ENCODE measurements at places on chromosomes 11 and 22.

- DNase-seq, result no peak
These were observed 51.3 kb upstream of the NNMT start for GRCh38 chr11:114244726-114245394.

DNA sequence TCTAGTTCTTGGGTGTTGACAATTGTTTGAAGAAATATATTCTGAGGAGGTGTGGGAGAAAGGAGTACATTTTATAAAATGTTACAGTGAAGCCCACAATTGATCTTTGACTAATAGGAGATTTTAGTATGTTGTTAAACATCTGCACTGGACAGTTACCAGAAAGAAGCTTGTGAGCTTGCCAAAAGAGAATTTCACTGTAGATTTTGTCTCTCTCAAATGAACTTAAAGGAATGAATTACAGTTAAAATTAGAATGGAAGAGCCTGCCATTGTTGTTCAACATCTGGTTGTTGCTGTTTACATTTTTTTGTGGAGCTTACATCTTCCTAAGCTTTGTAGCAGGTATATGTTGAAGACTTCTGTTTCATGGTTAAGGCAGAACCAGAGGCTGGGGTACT lies 620.5 kb upstream of the CCDC179 start:
- no peak for DNase-seq

GRCh38 chr11:131808470-131808869 lies 438.1 kb downstream of the NTM start:
- no peak for DNase-seq

- no peak for DNase-seq
These were observed 162.1 kb downstream of the LDLRAD3 start for GRCh38 chr11:36105743-36106581.

DNA sequence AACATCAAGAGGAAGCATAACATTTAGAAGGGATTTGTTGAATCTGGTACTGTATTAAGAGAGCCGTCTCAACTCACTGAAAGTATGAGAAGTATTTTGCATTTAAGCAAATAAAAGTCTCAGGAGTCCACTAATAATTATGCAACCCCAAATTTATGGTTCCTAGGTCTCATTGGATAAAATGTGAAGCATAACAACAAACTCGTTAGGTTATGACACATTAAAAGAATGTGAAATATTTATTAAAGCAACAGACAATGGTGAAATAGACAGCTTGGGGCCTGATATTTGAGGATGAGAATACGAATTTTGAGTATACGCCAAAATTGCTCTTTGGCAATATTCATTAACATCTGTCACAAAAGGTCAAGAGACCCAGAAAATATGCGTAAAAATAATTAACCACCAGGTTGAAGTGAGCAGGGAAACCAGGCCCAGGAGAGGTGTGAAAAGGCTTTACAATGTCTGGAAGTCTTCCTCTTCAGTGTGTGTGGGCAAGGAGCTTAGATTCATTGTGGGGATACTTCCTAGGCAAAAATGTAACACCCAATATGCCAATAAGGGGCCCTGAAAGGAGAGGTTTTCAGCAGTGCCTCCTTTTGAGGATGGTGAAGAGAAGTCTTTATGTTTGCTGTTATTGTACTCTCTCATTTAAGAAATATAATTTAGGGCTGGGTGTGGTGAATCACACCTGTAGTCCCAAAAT lies 89.2 kb downstream of the FDX1 start:
- DNase-seq, result no peak

- no peak for DNase-seq
These were observed 42.3 kb downstream of the IGF2 start for GRCh38 chr11:2096919-2097301.

DNA sequence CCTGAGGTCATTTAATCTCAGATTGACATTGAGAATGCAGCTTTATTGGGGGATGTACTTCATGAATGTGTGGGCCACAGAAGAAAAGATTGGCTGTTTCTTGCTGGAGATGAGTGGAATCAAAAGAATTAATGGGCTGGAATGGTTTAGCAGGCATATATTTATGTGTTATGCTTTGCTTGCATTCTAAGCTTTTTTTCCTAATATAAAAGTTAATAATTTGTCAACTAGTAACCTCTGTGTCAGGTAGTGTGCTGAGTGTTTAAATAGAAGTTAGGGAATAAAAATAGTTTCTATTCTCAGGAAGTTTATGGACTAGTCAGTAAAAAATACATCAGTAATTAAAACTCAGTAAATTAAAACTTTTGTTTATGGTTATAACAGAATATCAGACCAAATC lies 67.4 kb upstream of the PRODH start:
- DNase-seq, result no peak

DNA sequence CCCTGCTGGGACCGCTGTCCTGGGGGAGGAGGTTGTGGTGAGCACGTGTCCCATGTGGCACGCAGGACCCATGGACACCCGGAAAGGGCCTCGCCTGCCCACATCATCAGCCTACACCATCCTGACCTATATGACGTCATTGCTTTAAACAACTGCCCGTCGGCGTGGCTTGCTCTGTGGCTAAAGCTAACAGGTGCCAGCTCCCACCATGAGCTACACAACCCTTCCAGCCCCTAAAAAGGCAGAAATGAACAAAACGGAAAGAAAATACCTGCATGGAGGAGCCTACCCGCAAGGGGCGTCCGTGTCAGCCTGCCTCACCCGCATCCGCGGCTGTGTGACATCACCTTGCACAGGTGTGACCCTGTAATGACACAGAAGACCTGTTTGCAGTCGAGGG lies 481.8 kb downstream of the BRD1 start:
- no peak for DNase-seq
